Activated CD4-positive, alpha-beta T cell treated with anti-CD3 and anti-CD28 coated beads, Interleukin-2, amount 50 U/mL, for 4 hours (primary cell): ENCODE measurements at places on chromosomes 3 and 15.

DNA sequence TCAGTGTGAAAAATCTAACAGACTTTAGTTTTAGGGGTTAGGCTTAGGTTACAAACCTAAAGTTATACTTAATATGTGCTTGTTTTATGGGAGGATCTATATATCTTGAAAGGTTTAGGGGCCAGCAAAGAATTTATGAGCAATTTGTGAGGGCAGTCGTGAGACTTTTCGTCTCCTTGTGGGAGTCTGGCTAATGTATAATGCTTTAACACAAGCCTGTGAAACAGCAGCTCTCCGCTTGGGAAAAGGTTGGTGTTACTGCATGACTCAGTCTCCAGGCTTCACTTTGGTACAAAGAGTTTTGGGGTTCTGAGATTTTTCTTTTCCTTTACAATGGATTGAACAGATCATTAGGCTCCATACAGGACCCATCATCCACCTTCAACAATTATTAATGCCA, 79.0 kb upstream of the MFGE8 start:
- no peak for DNase-seq

DNA sequence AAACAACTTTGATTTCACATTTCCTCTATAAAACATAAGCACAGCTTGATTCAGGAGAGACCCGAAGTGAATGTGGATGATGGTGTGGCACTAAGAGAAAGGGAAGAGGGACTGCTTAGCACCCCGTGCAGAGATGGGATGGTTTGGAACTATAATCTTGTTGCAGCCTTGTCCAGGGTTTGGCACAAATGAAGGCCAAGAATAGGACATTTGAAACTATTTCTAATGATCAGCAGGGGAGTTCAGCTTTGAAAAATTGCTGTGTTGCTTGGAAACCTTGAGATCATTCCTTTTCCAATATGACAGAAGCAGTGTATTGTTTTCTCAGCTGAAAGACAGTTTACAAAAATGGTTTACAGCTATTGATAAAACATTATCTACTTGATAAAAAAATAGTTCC, 49.7 kb downstream of the ASB7 start:
- no peak for DNase-seq

DNA sequence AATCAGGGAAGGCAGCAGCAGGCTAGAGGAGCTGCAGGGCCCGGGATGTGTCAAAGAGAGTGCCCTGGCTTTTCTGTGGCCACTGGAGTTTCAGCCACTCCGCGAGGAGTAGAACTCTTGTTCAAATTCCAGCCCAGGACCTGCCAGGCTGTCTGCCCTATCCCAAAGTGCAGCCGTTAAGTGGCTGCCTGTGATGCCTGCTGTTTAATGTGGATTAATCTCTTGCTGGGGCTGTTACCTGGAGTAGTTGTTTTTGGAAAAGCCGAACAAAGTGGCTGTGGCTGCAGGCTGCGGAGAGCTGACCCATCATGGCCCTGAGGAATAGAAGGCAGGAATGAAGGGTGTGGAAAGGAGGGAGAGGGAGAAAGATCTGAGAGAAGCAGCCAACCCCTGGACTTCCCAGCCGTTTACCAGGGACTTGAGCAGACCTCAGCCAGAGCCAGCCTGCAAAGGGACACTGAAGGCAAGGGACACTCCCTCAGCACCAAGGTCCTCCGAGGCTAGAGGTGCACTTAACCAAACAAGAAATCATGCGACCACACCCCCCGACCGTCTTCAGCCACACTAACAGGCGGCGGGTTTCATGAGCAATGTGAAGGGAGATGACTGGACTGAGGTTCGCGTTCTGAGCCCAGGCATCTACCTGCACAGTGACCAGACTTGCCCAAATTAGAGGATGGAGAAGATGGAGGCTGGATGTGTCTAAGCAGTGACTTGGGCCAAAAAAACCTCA, 4.7 kb downstream of the CDAN1 start:
- DNase-seq: no peak

DNA sequence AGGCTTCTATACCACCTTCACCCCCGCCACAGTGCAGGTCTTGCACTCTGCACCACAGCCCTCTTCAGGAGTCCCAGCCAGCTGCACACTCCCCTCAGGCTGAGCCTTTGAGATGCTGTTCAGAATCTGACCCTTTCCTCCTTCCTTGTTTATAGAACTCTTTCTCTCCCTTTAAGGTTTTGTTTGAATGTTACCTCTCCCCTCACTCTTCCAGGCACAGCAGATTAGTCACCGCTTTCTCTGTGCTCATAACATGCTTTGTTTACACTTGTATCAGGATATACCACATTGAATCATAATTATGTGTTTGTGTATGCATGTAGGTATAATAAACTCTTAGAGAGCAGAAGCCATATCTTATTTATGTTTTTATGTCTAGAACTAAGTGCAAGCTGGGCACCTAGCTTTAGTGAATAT, 168.4 kb upstream of the BCL6 start:
- no peak for DNase-seq

- no peak for DNase-seq
Observed at GRCh38 chr3:112807685-112808084, 39.0 kb downstream of the CD200R1L start.

DNA sequence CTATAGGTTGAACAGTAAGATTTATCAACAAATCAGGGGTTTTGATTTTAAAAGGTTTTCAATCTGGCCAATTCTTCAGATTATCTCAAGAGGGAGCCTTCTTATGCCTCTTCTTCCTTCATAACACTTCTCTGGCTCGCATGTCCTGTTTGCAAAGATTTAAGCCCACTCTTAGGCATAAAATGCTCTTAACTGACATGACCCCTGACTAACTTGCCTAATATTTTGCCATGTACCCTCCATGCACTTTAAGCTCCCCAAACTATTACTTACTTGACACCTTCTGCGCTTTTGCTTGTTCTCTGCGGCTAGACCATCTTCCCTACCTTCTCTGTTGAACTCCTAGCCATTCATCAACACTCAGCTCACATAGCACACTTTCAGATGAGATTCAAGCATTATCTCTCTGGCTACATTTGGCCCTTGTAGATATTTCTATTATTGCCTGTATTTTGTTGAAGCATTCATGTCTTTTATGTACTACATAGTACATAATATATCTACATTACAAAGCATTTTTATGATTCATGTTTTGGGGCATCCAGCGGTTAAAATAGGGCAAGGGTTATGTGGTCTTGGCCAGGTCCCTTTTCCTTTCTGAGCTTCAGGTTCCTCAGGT, 1.0 kb upstream of the ARIH1 start:
- DNase-seq: no peak

GRCh38 chr3:178567611-178568010, 31.4 kb downstream of the KCNMB2 start:
- DNase-seq: no peak

- DNase-seq: no peak
Observed at GRCh38 chr3:165339753-165340152, 143.6 kb upstream of the SLITRK3 start.

DNA sequence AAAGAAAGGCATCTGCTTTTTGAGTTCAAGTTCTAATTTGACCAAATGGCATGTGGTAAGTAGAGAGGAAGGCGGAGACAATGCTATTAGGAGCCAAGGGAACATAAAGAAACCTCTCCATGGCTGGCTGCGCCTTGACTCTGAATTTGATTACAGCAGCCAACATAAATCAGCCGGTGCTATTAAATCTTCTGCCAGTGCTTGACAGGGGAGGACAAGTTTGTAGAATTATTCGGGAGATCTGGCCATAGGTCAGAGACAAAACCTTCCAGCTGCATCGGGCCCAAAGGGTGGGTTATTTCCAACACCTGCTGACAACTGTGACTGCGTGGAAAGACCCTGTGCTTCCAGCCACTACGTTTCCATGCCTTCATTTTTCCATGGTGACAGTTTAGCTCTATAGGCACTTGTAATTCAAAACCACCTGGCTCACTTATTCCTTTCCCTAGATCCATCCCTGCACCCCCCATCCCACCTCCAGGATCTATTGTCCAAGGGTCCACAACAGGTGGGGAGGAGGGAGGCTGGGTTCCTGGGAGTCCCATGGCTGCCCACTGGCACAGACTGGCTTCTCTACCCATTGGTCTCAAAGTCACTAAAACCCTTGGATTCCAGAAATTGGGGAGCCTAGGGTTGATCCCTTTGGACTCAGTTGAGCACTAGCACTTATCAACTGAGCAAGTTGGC, 15.9 kb downstream of the COLQ start:
- no peak for DNase-seq

DNA sequence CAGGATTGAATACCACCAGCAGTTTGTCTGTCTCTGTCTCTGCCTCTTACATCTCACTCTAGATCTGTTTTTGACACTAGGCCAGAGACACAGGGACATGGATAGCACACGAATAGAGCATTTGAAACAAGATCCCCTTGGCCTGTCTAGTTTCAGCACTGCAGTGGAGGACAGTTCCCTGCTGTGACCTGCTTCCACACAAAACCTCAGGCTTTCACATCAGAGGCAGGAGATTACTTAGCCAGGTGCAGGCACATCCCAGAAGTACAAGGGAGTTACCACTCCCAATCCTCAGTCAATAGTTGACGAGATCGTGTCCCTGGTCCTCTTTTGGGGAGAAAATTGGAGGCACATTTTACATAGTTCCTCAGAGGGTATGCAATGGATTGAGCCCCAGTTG, 34.0 kb upstream of the CCK start:
- DNase-seq: no peak

GRCh38 chr3:126341755-126342150, 15.5 kb downstream of the KLF15 start:
- no peak for DNase-seq

GRCh38 chr3:174945951-174946350, 86.8 kb downstream of the NAALADL2 start:
- DNase-seq: no peak

DNA sequence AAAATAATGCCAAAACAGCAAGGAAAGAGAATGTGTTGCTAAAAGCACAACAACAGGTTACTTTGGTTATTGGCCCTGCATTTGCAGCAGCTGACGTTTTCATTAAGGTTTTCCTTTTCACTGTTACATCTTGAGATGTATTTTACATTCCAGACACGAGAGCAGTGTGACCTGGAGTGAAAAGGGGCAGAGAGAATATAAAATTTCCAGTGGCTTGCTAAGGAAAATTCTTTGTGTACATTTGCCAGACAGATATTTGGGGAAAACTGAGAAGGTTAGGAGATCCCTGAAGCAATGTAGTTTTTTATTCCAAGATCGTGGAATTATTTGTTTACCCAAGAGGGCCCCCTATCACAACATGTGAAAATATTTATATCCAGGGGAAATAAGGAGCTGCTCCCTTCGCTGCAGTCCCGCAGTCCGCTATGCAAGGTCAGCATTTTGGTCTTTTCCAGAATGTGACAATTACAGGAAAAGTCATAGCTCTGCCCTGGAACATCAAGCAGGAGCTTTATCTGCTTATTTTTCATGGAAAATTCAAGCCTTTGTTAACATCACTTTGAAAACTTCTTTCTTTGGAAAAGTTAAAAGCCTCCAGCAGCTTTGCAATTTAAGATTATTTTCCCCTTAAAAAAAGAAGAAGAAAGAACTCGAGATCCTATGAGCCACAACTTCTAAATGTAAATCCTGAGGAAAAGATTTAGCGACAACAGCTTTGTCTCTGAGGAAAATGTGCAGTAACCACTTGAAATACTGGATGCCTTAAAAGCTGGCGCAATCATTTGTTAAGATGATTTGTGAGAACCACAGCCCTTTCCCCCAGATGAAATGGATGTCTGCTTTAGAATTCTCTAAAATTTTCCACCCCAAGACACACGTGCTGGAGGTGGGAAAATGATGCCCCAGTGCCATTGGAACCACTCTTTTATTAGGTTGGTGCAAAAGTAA, 256.4 kb upstream of the TPM1 start:
- no peak for DNase-seq

GRCh38 chr3:127043041-127043641, 60.2 kb downstream of the PLXNA1 start:
- no peak for DNase-seq

DNA sequence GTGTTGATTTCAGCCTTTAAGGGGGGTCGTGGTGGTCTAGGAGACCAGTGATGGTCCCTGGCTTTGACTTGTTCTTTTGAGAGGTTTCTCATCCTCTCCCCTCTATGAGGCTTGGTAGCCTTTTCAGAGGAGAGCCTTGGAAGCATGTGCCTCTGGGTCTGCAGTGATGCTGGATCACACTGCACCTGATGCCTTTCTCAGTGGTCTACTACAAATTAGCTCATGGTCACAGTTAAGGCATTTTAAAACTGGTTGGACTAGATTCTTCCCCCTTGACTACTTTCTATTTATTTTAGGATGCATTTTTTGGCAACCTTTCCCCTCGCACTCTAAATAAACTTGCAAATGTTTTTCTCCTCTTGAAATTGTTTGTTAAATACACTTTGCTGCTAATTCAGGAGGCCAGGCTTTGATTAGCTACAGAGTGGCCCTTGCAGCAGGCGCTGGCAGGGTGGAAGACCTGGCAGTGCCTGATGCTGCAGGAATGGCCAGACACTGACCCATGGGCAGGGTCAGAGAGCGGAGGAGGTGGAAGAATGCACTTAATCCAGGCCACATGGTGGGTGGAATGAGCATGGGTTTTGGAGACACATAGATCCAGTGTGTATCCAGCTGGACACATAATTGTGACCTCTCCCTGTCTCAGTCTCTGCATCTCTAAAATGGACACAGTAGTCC, 318.8 kb upstream of the CTDSPL start:
- no peak for DNase-seq

DNA sequence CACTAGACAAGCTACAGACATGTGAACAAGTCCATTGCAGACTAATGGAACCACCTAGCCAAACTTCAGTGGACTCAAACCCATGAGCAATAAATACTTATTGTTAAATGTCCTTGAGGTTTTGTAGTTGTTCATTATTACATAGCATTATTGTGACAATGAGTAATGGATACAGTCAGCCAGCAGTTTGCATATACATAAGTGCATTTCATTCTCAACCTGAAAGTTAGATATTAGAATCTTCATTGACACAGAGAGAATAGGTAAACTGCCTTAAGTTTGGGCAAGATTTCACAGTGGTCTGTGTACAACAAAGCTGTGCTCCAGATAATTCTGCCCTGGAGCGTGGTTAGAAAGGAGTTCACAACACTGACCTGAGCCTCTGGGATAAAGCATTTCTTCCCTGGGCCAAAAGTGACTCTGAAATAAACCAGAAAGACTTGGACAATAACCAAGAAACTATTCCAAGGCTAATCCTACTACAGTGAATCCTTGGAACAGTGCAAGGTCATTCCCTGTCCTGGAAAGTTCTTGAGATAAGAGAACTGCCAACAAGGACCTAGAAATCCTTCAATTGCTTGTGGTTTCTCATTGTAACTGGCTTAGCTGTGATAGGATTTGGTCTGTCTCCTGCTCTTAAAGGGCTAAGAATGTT, 225.5 kb upstream of the STT3B start:
- DNase-seq: no peak

- no peak for DNase-seq
Observed at GRCh38 chr15:58159827-58160386, 21.7 kb downstream of the AQP9 start.

GRCh38 chr3:13233487-13234485, 160.6 kb upstream of the IQSEC1 start:
- no peak for DNase-seq
